ENCODE measurements at places on chromosomes 7 and 10.

DNA sequence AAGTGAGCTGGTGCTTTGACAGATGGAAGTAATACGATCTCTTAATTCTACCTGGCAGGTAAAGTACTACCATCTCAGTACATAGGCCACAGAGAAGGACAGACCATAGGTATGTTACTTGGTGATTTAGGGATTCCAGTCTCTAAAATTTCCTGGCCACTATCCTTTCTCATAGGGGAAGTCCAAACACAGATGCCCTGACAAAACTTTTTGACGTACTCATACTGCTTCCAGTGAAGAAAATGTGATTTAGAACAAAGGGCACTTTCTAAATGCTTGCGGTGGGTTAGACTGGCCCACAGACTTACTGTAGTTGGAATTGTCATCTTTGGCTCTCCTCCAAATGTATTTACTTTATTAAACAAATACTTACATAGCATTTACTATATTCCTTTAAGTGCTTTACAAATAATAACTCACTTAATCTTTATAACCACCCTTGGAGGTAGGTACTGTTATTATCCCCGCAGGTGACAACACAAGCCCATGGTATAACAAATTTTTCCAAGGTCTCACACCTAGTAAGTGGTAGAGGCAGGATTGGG is 3.0 kb downstream of the PI4K2A start:
- no peak for DNase-seq

GRCh38 chr10:49012603-49013002 is 73.0 kb upstream of the LRRC18 start:
- no peak for DNase-seq

DNA sequence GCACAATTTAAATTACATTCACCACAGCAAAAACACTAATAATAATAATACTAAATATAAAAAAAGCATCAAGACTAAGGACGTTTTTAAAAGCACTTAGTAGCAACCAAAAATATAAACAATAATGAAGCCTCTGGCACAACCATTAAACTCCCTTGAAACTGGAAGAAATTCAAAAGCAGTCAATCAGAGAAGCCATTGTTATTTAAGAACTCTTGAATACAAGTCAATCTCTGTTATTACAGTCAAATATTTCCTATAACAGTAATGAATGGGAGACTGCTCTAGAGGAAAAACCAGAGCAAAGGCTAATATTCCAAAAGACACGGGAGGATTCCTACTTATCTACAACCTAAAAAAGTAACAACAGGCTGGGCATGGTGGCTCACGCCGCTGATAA is 164.2 kb downstream of the KMT2E start:
- DNase-seq = no peak

GRCh38 chr7:155280446-155281397 is 17.0 kb upstream of the INSIG1 start:
- DNase-seq = no peak

GRCh38 chr7:99473315-99473596 is 566 bp downstream of the ZNF789 start:
- DNase-seq = peak; percentile 59

- peak; percentile 31 for DNase-seq
Measured at GRCh38 chr10:5018134-5018533, 14.5 kb upstream of the AKR1C2 start.

GRCh38 chr7:8295638-8296361 is 33.8 kb upstream of the ICA1 start:
- peak; percentile 66 for DNase-seq

DNA sequence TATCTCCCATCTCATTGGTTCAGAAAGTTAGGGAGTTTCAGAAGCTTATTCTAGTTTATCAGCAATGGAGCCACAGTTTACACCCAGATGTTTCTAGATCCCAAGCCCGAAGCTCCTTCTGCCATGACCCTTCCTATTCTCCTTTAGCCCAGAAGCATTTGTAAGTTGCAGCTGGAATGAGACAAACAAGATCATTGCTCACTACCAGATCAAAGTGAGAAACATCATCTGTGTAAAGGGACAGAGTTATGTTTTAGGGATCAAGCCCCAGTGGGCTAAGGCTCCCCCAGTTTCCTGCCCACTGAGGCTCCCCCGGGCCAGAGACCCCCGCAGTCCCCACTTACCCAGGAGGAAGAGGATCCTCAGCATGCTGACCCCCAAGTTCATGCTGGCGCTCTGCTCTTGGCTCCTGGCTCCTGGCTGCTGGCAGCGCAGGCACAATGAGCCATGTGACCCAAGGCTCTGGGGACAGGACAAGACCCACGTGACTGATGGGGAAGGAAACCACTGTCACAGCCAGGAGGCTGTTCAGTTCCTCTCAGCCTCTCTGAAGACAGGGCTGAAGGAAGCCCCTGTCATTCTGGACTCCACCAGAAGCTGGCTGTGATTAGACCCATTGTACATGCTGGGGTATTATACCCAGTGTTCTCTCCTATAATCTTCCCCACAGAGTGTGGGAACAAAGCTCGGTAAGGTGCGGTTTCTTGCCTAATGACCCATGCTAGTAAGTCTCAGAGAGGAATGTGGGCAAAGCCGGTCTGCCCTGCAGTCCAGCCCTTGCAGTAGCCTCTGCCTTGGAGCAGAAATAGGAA is at the start of gene TMEM273:
Gene TMEM273, minus strand, starts transcription at position 442 of the 812 bp plus-strand sequence. Its CDS starts 55 bp downstream, at position 387.
- no peak for DNase-seq

GRCh38 chr7:140060243-140060630 is 2.5 kb downstream of the PARP12 start:
- DNase-seq = no peak

DNA sequence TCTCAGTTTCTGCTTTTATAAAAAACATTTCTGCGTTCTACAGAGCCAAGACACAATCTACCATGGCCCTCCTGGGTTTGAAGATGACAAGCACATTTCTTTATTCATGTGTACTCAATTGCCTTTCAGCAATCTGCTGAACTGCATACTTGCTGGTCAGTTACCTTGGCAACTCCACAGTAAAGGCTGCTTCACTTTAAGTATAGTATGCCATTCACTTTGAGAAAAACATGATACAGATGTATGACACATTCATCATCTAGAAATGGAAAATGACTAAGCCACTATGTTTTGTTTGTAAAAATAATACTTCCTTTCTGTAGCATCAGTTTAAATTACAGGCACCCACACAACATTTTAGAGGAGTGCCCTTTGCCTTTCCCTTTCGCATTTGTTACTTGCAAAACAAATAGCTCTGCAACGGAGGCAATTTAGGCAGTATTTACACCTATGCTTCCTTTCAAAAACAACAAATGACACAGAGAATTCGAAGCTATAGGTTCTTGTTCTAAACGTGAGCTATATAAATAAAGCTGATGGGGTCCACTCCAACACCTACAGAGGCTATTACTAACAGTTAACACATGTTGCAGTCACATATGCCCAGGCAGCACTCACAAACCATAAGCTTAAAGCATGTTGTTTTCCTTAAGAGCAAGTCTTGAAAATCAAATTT is 23.5 kb downstream of the SGCE start:
- DNase-seq = peak; percentile 88

GRCh38 chr7:155131090-155131489 is 61.0 kb downstream of the HTR5A start:
- DNase-seq = no peak

GRCh38 chr10:62627983-62628382 is 176.5 kb upstream of the ADO start:
- DNase-seq = peak; percentile 44

- DNase-seq = no peak
Measured at GRCh38 chr10:99733366-99733765, 1.3 kb downstream of the CUTC start.

GRCh38 chr10:131789516-131789915 is 111.3 kb upstream of the PPP2R2D start:
- no peak for DNase-seq

DNA sequence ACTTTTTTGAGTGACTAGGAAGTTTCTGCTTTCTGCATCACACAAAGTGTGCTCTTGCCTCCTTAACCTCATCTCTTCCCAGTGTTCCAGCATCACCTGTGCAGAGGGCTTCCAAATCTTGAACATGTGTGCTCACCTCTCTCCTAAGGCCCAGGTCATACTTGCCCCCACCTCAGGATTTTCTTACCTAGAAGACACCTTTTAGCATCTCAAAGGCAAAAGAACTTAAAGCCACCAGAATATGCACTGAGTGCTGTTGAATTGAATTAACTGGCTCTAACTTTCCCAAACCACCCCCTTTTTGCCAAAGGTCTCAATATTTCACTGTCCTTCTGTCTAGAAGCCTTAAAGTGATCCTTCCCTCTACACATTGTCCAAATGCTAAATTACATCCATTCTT is 66.5 kb downstream of the SRI start:
- no peak for DNase-seq

DNA sequence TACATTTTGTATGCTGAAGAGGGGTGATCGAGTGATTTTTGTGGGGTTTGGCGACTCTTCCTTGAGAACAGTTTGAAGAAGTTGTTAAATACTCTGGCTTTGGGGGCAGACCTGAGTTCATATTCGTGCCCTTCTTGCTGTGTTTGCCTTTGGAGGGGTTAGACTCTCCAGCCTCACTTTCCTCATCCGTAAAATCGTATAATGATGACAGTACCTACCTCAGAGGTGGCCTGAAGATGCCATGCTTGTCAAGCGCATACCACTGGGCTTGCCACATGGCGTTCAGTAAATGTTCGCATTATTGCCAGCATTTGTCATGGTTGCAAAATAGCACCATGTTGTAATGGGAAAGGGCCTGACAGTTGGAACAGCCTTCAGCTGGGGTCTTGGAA is 1.3 kb downstream of the STK17A start:
- peak; percentile 40 for DNase-seq

DNA sequence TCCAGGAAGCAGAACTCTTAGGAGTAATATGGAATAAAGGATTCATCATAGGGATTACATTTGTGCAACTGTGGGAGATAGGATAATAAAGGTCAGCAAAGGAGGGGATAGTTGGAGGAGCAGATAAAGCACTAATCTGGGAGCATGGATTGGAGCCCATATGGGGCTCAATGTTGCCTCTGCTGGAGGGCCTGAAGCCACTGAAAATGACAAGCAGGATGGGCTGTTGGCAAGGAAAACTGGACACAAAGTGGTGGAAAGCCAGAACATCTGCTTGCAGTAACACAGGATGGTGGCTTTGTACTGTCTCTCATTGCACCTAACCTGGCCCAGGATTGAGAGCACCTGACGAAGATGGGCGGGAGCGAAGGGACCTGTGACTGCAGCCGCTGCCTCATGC is 15.0 kb upstream of the COMMD3 start:
- no peak for DNase-seq

GRCh38 chr7:135666156-135666555 is 3.8 kb downstream of the STMP1 start:
- no peak for DNase-seq

DNA sequence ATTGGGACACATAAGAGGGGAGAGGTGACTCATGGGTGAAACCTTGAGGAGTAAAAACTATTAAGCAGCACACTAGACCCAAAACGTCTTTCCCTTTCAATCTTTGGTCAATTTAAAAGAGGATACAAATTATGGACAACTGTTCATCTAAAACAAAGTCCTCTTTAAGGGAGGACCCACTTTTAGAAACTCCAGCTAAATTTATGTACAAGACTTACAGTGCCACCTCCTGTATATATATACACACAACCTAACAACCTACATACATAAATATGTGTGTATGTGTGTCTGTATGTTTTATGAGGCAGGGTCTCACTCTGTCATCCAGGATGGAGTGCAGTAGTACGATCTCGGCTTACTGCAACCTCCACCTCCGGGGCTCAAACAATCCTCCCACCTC is 18.1 kb upstream of the ZC3HAV1 start:
- DNase-seq = no peak

- DNase-seq = no peak
Measured at GRCh38 chr10:80277016-80277415, 12.4 kb downstream of the MAT1A start.

DNA sequence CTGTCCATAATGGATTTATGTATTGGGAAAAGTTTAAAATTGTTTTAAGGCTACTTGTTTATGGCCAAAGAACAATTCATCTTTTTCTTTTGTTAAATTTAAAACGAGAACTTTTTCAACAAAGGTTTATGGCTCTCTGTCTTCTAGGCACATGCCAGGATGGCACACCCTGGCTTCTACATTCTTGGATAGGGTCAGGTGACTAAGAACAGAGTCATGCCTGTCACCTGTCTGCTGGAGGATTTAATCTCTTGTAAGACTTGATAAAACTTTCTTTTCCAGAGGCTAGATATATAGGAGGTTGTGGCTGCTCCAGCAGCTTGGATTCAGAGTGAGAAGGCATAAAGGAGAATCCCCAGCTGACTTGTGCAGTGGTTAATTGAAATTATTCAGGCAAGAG is 915.4 kb downstream of the GATA3 start:
- no peak for DNase-seq

DNA sequence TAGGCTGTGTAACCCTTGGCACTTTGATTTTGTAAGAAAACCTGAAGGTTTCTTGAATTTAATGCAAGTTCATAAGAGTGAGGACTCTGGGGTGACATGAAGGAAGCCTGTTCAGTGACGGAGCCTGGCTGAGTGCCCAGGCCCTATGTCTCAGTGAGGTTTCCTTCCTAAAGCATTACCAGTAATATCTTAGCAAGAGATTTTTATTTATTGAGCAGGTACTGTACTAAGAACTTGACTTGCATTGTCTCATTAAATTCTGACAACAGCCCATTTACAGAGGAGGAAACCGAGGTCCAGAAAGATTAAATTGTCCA is 197.2 kb downstream of the HECW1 start:
- no peak for DNase-seq

DNA sequence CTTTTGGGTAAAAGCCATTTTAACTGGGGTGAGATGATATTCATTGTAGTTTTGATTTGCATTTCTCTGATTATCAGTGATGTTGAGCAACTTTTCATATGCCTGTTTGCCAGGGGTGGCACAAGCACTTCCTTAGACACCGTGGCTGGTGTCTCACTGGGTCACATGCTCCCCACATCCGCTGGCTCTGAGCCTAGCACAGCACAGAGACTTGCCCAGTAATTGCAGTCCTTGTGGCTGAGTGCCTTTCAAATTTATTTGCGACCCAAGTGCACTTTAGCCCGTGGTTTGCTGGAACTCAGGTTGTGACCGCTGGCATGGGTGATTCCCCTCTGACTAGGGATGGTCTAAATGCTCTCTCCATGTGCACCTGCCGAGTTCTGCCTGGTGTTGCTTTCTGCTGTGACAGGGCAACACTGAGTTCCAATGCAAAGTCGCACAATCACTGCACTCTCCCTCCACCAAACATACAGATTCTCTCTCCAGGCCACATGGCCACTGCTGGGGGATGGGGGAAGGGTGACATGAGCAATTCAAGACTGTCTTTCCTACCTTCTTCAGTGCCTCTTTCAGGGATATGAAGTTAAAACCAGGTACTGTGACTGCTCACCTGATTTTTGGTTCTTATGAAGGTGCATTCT is 66.5 kb downstream of the ZNF277 start:
- no peak for DNase-seq

DNA sequence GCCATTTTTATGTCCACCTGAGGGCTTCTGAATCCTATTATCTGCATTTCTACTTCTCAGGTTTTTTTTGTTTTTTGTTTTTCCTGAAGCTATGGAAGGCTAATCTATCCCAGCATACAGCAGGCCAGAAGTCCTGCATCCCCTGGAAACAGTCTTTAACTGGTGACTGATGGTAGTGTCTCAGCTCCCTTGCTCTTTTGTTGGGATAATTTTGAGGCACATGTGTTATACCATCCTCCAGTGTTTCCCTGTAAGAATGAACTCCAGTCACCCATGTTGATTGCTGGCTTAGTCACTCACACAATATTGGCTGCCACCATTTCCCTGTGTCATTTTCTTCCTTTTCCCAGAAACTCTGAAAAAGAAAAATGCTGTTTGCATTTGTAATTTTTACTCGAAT is 1094.0 kb upstream of the LRRN3 start:
- DNase-seq = no peak

- DNase-seq = no peak
Measured at GRCh38 chr7:6639627-6640026, 2.5 kb downstream of the ZNF316 start.

- DNase-seq = no peak
Measured at GRCh38 chr7:135862586-135863340, 114.2 kb upstream of the FAM180A start.

Data from fibroblast of upper back skin (primary cell).